Anterior cingulate cortex (tissue), 58 donors: ENCODE measurements at places on chromosomes 11 and 22.

GRCh38 chr11:68021167-68021787 is 9.2 kb upstream of the NDUFS8 start:
- no peak for DNase-seq

GRCh38 chr11:35289821-35290220 is 129.5 kb downstream of the SLC1A2 start:
- no peak for DNase-seq

DNA sequence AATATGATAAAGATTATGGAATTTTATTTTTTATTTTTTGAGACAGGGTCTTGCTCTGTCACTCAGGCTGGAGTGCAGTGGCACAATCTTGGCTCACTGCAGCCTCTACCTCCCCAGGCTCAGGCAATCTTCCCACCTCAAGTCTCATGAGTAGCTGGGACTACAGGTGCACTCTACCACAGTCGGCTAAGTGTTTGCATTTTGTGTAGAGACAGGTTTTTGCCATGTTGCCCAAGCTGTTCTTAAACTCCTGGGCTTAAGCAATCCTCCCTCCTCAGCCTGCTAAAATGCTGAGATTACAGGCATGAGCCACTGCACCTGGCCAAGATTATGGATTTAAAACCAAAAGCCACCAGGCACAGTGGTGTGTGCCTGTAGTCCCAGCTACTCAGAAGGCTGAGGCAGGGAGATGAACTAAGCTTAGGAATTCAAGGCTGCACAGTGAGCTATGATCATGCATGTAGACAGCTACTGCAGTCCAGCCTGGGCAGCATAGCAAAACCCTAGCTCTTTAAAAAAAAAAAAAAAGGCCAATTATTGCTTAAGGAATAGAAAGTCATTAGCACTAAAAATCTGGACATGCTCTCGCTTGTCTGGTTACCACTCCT is 20.2 kb upstream of the CCND1 start:
- no peak for DNase-seq

GRCh38 chr22:17267661-17268330 is 48.6 kb upstream of the ADA2 start:
- no peak for DNase-seq

DNA sequence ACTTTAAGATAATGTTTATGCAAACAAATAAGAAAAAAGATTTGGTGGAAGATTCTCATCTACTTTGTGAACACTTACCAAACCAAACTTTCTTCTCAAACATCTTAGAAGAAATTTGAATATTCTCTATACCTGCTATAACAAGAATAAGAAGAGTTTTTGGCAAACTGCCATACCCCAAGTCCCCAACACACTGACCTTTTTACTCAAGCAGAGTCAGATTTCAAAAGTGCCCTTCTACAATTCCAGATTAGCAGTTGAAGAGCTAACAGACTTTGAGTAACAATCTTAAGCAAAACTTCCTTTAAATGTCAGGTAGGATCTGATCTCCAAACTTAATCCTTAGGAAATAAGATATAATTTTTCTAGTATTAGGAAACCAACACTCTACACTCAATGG is 33.9 kb downstream of the TSG101 start:
- DNase-seq, result no peak

DNA sequence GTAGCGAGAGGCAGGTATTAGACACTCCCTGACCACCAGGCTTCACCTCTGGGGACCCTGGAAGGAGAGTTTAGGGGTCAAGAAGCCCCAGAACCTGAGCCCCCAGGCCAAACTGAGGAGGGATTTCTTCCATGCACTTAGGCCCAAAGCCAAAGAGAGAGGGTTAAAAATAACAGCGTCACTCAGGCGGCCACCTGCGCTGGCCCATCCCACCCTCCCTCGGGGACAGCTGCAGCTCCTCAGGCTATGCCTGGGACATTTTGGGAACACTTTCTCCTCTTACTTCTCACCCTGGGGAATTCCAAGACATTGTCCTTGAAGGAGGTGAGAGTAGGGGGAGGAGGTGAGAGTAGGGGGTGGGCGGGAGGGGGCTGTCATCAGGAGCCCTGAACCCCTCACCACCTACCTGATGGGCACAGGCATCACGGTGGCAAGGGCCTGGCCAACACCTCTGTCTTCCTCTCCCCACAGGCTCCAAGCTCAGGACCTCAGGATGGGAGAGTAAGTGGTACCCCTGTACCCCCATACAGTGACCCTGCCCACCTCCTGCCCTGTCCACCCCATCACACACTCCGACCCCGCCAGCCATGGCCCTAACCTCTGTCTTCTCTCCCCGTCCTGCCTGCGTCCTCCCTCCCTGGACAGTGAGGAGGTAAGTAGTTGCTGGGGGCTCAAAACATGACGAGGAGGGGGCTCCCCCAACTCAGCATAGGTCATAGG is 583 bp downstream of the TNNI2 start:
- DNase-seq, result no peak

DNA sequence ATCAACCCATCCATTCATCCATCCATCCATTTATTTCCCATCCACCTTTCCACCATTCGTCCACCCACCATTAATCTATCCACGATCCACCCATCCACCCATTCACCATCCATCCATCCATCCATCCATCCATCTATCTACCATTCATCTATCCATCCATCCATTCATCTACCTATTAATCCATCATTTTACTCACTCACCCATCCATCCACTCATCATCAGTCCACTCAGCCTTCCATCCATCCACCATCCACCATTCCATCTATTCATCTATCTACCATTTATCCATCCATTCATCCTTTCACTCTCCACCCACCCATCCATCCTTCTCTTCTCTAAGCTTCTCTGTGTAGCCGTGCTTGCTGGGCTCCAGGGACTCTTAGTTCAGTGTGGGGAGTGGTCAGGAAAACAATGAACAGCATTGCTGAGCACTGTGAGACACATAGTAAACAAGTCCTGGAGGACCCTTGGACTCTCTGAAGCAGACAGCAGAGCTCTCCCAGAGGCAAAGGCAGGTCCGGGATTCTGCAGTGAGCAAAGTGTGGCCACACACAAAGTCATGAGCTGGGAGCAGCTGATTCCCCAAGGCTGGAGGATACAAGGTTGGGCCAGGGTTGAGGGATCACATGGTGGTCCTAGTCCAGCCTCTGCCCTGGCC is 642.2 kb downstream of the BRD1 start:
- no peak for DNase-seq

GRCh38 chr22:31227186-31227585 is 15.1 kb downstream of the LIMK2 start:
- DNase-seq, result no peak

DNA sequence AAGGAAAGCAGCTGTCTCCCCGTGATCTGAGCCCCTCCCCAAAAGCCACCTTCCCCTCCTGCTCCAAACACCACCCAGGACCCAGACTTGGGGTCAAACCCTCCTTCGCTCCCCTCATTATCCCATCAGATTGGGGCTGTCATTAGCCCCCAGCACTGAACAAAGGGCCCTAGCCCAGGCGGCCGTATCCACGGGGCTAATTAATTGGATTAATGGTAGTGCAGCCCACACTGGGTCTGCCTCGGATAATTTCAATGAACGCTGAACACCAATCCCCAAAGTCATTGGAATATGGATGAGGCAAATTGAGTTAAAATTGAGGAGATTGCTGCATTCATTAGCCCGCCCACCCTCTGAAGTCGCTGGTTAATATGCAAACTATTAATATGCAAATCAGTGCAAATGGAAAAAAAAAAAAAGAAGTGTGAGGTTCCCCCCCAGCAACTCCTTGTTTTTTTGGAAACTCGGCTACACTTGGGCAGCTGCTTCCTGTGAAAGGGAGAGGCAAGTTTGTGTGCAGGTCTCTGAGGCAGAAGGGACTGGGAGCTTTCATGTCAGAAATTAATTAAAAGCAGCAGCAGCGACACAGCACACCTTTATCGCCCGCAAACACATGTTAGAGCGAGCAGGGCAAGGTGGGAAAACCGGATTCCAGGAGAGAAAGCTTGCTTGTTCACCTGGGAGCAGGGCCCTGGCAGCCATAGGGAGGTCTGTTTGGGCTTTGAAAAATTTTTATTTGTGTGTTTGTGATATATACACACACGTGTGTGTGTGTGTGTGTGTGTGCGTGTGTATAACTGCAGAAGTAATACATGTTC is 517.8 kb downstream of the MIAT start:
- DNase-seq, result no peak

DNA sequence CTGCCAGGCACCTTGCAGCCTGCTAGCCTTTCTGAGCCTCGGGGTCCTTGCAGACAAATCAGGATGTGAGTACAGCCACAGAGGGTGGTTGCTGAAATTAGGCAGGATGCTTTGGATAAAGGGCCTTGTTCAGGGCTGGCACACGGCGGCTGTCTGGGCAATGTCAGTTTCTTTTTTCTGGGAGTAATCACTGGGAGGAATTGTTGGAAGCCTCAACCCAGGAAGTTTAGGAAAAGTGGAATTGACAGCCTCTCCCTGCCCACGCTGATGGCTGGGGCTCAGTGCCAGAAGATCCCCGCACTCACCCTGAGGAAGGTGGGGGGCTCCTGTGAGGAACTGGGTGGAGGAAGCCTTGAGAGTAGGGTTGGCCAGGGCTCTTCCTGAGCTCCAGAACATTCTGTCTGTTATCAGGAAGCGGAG is 37.4 kb downstream of the CD82 start:
- DNase-seq, result no peak

GRCh38 chr11:12518606-12519385 is 141.4 kb downstream of the PARVA start:
- DNase-seq, result no peak

- DNase-seq, result no peak
Observed at GRCh38 chr11:123822599-123822998, 16.4 kb upstream of the OR6M1 start.

DNA sequence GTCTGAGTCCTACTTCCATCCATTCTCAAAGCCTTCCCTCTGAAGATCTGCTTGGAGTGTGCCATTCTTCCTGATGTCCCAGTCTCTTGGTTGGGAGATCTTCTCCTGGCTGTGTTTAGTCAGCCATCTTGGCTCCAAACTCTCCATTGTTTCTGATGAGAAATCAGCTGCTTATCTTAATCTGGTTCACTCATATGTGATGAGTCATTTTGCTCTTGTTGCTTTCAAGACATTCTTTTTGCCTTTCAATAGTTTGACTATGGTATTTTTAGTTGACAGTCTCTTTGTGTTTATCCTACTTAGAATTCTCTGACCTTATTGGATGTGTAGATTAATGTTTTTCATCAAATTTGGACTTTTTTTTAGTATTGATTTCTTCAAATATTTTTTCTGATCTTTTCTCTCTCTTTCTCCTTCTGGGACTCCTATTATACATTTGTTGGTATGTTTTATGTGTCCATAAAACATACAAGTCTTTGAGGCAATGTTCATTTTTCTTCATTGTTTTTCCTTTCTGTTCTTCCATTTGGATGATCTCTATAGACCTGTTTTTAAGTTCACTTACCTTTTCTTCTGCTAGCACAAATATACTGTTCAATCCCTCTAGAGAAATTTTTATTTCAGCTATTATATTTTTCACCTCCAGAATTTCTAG is 77.2 kb upstream of the CLPB start:
- no peak for DNase-seq

GRCh38 chr22:49748514-49748913 is 79.2 kb downstream of the BRD1 start:
- DNase-seq, result no peak

GRCh38 chr11:121419836-121420235 is 32.3 kb upstream of the SORL1 start:
- no peak for DNase-seq

- DNase-seq, result no peak
Observed at GRCh38 chr11:61007383-61007955, 36.0 kb downstream of the CD6 start.

DNA sequence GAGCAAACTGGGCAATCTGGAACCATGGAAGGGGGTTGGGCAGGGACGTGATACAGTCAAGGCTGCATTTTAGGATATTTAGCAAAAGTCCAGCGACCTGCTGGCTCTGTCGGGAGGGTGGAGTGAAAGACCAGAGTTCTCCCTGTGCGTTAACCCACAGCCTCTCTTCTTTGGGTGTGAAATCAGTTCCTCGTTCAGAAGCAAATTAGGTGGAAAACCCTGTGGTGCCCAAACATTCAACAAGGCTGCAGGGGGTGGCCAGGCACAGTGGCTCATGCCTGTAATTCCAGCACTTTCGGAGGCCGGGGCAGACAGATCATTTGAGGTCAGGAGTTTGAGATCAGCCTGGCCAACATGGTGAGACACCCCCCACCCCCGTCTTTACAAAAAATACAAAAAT is 5.9 kb downstream of the TMEM151A start:
- no peak for DNase-seq

- DNase-seq, result peak; percentile 78
Observed at GRCh38 chr11:1693327-1694063, 3.5 kb upstream of the KRTAP5-6 start.

DNA sequence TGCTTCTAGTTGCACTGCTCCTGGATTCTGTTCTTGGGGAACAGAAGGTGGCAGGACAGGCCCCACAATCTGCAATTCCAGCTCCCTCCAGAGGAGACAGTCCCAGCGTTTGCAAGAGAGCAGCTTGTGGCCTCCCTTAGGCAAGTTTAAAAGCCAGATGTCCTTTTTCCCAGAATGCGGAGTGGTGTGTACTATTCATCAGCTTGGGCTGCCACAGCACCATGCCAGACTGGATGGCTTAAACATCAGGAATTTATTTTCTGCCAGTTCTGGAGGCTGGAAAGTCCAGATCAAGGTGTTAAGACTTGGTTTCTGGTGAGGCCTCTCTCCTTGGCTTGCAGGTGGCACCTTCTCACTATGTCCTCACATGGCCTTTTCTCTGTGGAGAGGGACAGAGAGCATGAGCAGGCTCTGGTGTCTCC is 11.7 kb downstream of the MIAT start:
- DNase-seq, result no peak

- peak; percentile 84 for DNase-seq
Observed at GRCh38 chr11:68839054-68839865, 2.5 kb downstream of the CPT1A start.

DNA sequence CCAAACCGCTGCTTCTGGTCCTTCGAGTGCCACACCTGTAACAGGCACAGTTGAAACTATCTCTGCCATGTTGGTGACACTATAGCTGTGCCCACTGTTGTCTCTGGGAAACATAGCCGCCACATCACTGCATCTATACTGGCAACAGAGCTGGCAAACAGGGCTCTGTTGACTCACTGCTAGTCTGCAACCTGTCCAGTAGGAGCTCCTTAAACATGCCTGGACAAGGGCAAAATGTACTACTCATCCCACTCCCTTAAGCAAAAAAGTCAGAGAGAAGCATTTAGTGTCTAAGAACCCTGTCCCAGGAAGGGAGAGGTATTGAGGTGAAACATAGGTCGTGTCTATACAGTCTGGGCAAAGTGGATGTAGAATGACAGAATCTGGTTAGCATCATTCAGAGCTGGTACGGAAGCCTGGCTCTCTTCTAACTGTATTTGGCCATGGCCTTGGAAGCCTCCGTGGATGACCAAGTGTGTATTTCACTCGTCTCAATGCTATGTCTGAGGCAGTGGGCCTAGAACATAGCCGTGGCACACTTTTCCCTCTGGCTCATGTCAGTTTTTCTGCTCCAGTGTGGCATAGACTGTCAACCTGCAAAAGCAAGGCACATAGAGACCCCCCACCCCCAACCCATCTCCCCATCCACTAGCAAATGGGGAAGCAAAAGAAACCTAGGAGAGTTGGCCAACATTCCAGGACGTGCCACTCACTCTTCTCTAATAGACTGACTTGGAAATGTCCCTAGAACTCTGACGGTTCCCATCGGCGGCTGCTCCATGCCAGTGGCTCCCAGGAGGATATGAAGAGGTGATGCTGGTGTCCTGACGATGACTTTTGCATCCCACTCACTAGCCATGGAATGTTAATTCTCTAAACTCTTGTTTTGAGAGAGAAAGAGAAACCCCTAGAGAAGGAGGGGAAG is 21.4 kb upstream of the PISD start:
- no peak for DNase-seq

GRCh38 chr11:68569357-68569756 is 108.8 kb downstream of the PPP6R3 start:
- DNase-seq, result no peak

- no peak for DNase-seq
Observed at GRCh38 chr11:85844439-85845123, 10.6 kb upstream of the CCDC83 start.
